GM12864 (cell line): ENCODE measurements at places on chromosomes 4 and X.

GRCh38 chr4:986879-987623 lies at the start of gene IDUA:
Gene IDUA, plus strand, starts transcription at chr4:987044. Its CDS starts 41 bp downstream, at chr4:987085.
- DNase-seq, result no peak

DNA sequence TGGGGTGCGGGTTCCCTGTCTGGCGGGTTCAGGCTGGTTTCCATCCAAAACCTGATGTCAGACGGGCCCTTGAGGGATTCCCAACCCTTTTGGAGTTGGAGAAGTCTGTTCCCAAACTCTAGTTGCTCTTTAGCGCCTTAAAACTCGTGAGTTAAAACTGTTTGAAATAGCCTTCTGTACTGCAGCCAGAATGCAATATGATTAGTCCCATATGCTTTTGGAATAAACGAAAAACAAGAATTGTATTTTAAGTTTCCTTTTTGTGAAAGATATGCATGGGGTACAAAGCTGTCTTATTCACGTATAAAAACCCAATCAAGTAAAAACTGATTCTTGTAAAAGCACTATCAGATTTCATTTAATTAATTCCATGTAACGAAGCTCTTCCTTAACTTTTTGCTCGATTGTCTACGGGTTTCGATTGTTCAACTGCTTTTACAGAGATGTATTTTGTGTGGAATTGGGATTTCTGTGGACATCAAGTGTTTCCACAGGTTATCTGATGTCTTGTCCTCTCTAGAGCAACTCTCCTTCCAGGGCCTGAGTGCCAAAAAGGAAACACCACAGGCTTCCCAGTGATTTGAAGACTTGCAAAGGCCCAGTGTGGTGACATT lies 49.5 kb downstream of the CLDN34 start:
- no peak for DNase-seq

DNA sequence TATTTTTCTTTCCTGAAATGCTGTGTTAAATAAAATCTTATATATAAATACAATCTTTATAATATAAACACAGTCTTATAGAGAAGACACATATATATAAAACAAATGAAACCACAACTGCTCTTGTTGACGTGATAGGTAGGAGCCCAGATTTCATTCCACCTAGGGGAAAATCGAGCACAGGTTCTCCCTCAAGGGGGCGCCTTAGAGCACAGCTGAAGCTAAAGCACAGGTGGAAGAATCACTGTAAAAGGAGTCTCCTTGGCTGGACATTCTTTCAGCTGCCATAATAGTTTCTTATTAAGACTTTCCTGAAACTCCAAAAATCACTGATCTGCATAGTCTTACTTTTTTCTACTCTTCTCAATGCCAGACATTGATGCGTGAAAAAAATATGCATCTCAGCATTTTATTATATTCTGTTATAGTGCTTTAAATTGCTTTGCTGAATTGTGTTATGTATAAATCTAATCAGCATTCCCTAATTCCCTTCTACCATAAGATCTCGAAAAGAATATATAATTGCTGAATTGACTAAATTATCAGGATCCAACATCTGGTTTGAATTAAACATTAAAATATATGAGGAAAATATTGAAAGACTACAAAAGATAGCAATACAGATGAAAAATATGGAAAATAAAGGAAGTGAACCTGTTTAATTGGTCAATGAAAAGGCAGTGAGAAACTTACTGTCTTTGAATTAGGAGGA lies 25.5 kb upstream of the RXFP1 start:
- no peak for DNase-seq

GRCh38 chr4:25172961-25173915 lies 13.0 kb upstream of the SEPSECS start:
- no peak for DNase-seq

DNA sequence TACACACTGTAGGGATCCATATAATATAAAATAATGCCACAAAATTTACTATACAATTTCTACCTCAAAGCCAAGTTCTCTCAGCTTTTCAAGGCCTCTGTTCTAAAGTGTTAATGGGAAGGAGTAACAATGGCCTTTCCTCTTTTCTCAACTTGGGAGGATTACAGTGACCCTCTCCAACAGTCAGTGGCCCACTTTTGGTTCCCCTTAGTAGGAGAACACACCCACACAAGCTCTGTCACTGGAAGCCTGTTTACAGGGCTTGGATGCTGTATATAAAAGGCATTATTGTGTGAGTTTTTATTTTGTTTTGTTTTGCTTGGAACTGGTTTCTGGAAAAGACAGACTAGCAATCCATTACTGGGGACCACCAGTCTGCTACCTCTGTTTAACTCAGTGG lies 1.8 kb downstream of the ARHGEF6 start:
- no peak for DNase-seq
